ENCODE measurements at places on chromosomes 2 and 18. TPM values are rescaled to one million over a fixed set of nuclear protein-coding genes. Genes with fewer than 3 reads are reported as not detected.

DNA sequence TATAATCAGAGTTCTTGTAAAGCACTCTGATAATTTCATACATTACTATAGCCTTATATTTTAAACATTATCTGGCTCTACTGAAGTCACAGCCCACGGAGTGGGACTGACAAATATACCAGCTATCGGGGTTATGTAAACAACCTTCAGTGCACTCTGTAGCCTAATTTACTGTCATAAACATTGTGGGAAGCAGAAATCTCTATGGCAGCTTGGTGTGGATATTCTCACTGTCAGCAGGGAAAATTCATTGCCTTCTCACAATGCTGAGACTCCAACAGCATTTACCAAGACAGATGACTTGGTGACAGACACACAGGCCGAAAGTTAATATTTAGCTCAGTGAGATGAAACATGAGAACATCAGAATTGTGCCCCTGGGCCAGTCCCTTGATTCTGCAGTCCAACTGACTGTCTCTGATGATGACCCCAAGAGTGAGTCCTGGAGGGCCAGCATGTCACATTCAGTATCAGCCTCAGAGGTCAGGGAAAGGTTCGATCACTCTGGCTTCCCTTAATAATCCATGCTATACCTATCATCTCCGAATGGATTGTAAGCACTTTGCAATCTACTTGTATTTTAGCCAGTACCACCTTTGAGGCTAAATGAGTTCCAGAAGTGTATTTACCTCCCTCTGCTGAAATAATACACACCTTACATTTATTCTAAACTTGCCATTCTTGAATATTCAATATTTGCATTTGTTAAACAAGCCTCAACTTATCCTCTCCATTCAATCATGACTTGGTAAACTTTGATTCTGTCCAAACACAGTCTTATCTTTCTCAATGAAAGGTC lies 146.2 kb upstream of the OSR1 start:
- no peak for DNase-seq

DNA sequence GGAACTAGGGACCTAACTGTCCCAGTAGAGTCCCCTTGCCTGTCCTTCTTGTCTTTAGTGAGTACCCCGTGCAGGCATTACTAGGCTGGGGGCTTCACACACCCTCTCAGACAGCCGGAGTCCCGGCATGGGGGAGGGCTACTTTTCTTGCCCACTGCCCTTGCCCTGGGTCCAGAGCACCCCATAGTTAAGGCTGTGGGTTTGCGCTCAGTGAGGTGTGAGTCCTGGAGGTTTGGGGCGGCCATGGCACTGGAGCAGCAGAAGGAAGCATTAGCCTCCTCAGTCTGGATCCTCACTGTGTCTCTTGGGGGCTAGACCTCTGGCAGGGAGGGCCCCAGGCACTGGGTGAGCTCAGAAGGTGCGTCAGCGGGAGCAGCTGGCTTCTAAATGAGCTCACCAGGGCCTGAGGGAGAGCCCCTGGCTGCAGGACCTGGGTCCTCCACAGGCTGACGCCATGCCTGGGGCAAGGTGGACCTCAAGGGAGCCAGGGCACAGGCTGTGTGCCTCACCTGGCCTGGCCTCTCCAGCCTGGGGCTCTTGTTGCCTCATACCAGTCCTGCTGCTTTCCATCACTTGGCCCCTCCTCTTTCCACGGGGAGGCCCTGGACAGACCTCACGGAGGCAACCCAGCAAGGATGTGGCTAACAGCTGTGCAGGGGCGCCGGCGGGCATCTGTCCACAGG lies 27.4 kb downstream of the HS6ST1 start:
- DNase-seq, result no peak

DNA sequence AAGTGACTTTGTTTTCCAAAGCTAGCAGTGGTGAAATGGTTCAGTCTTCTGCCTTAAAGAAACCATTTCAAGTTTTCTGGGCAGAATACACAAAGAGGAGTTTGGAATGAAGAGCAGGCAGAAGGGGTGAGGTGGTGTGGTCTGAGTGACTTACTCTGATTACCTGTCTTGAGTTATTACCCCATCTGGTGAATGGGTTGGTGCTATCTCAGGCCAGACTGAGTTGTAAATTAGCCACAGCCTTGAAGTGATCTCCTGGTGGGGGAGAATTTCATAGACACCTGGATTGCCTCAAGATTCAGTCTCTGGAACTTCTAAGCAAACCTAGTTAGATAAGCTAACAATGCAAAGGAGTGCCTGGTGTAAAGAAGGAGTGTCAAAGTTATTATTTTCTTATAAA lies 983.5 kb upstream of the NXPH2 start:
- DNase-seq, result no peak

DNA sequence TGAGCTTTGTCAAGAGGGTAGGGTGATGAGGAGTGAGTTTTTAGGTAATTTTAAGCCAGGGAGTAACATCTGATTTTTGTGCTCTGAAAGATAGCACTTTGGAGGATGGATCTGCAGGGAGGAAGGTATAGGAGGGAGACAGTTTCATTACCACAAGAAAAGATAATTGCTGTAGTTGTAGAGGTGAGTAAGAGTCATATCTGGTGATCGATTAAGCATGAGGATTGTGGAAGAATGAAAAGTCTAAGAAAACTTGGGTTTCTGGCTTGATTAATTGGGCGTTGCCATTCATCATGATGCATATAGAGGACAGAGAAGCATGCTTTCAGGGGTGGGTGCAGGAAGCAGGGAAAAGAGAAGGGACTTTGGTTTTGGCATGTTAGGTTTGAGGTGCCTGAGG lies 18.5 kb downstream of the KCMF1 start:
- no peak for DNase-seq

The PDE1A gene
- 2.8 TPM for total RNA-seq

DNA sequence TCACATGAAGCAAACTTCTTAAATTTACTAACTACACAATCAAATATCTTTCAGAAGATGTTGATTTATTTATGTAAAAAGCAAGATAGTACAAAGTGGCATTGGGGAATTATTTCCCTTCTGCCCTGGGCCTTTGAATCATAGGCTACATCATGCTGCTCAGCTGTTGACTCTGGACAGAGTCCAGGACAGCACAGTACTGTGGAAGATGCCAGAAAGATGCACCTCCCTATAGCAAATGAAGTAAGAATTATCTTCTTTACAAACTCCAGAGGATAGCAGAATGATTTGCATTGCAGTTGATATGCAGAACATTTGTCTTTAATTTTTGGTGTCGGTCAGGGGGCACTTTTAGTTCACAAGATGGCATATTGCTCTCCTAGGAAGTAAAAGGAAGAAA lies 1354.5 kb upstream of the ZEB2 start:
- DNase-seq, result no peak

GRCh38 chr2:66512626-66513025 lies 77.7 kb downstream of the MEIS1 start:
- no peak for DNase-seq

DNA sequence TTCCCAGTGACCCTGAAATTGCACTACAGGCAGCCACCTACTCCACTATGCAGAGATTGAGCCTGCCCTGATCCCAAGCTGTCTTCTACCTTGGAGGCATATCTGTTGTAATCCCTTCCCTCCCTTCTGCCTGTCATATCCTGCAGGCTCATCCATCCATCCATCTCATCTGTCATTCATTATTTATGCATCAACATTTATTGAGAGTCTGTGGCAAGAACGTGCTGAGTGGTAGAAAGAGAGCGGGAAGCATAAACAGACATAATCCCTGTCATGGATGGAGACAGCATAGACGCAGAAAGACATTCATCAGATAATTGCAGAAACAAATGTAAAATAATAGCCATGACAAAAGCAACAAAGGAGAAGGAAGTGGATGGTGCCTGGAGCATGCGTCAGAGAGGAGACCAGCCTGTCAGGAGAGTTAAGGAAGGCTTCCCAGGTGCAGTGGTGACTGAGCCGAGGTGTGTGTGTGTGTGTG lies 110.7 kb upstream of the STPG4 start:
- DNase-seq, result no peak

DNA sequence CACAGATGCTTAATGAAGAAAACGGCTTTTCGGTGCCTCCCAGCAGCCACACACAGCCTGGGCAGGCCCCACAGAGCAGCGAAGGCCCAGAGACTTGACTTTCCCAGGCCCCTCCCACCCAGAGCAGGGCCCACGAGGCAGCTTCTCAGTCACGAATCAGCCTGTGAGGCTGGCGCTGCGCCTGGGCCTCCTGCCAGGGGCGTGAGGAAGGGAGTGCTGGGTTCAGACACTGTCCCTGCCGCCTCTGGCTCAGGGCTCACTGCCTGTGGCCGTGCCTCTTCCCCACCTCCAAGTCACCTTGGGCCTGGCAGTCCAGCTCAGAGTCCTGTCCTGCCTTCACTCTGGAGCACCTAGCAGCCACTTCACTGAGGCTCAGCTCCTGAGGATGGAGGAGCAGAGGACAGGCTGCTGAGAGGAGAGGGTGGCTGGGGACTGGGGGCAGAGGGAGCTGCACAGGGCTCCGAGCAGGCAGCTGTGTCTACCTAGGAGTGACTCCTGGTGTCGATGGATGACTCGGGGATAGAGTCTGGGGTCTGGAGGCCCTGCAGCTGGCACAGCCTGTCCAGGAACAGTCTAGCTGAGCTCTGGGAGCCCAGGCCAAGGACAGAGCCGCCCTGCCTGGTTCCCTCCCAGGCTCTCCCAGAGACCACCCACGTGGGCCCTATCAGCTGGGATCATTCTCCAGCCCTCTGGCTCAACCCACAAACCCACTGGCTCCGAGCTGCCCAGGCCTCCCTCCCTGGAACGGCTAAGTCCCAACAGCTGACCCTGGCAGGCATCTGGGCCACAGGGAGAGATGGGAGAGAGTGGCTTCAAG lies 36.4 kb upstream of the FOSL2 start:
- DNase-seq, result peak; percentile 91

The AFF3 gene
- total RNA-seq, result 13.8 TPM

- no peak for DNase-seq
Observed at GRCh38 chr2:42096869-42097591, 49.2 kb downstream of the PKDCC start.

GRCh38 chr2:222653280-222653679 lies 2.6 kb downstream of the FARSB start:
- no peak for DNase-seq

GRCh38 chr2:165068487-165068757 lies 113.1 kb upstream of the SLC38A11 start:
- DNase-seq, result no peak

The C2orf72 gene
- 46.2 TPM for total RNA-seq

GRCh38 chr2:196230061-196230854 lies 58.9 kb upstream of the STK17B start:
- peak; percentile 63 for DNase-seq

The DCDC2C gene
- not detected for total RNA-seq

DNA sequence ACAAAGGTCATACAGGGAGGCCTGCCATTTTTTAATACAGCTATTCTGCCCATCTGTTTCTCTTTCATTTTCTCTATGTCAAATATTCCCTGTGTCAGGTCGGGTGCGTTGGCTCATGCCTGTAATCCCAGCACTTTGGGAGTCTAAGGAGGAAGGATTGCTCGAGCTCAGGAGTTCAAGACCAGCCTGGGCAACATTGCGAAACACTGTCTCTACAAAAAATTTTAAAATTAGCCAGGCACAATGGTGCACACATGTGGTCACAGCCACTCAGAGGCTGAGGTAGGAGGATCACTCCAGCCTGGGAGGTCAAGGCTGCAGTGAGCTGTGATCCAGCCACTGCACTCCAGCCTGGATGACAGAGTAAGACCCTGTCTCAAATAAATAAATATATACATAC lies 34.7 kb downstream of the TMEM37 start:
- no peak for DNase-seq

The REEP1 gene
- total RNA-seq, result 12.0 TPM

GRCh38 chr2:49715597-49715996 lies 561.3 kb upstream of the FSHR start:
- no peak for DNase-seq

GRCh38 chr2:215825707-215826106 lies 187.6 kb downstream of the MREG start:
- no peak for DNase-seq

DNA sequence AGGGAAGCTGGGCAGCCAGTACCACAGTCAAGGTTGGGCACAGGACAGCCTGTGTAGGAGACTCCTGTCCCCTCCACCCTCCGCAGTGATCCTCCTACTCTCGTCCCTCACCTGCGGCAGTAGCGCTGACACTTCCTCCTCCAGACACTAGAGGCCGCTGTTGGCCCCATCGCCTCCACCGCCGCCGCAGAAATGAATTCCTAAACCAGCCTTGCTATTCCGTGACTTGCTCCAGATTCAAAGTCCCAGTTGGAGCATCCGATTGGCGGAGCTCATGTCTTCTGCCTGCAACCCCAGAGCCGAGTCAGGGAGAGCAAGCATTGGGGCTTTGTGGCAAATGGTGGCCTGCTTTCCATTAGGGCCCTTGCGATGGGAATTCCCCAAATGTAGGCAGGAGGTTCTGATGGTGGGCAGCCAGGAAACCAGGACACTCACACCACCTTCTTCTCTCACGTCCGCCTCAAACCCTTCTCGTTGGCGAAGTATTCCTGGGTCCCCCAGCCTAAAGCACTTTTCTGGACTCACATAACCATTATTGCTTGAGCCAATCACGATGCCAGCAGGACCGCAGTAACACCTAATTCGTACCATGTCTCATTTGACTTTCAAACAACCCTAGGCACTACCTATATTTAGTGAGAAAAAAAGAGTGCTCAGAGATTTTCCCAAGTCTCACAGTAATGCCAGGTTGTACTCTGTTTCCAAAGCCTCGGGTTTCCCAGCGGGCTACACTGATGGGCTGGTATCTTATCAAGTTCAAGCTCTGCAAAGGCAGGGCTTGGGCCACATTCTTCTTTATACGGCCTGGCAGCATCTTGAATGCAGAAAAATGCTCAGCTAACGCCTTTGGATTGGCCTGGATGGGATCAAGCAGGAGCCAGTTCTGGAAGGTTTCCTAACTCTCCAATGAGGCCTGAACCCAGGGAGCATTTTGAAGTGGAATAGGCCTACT lies 1.2 kb upstream of the DNAJB2 start:
- DNase-seq, result peak; percentile 88

GRCh38 chr2:96143848-96144480 lies 1.3 kb downstream of the DUSP2 start:
- peak; percentile 41 for DNase-seq

The GNLY gene
- total RNA-seq, result 15.3 TPM

The CHPF gene
- 19.0 TPM for total RNA-seq

DNA sequence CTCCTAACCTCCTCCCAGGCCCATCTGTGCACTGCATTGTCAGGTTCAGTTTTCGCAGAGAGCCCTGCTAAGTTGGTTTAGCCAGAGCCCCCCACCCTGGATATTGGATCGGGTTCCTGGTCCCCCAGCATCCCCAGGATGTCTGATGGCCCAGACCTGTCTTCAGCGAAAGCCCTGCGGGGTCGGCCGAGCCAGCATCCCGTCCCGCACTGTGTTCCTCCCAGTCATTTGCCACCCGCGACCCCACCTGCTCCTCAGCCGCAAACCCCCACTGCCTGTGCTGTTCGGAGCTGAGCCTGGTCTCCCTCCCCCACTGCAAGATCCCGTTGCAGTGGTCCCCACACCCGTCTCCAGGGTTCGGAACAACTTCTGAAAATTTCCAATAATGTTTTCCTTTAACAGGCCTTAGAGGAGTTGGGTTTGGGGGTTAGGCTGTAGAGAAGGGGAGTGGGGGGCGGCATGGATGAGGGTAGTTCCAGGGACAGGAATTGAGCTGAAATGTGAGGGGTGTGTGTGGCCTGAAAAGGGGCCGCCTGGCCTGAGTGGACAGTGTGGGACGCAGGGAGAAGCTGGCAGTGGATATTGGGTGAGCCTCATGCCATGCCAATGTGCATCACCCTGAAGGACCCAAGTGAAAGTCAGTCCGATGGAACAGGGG lies 1.6 kb upstream of the COPS9 start:
- peak; percentile 10 for DNase-seq

All from Peyer's patch (tissue), 4 donors.